Mammary epithelial cell (primary cell): ENCODE measurements at places on chromosomes 16 and 17.

DNA sequence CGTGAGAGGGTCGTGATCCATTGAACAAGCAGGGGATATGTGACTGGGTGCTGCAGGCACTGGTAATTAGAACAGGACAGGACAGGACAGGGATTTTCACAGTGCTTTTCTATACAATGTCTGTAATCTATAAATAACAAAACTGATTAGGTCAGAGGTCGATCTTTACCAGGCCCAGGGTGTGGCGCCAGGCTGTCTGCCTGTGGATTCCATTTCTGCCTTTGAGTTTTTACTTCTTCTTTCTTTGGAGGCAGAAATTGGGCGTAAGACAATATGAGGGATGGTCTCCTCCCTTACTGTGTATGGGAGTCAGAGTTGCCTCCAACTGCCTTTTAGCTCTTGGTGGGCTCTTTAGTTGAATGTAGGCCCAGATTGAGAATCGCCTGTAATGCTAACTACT, 1.5 kb upstream of the ZNF764 start:
- no peak for DNase-seq

DNA sequence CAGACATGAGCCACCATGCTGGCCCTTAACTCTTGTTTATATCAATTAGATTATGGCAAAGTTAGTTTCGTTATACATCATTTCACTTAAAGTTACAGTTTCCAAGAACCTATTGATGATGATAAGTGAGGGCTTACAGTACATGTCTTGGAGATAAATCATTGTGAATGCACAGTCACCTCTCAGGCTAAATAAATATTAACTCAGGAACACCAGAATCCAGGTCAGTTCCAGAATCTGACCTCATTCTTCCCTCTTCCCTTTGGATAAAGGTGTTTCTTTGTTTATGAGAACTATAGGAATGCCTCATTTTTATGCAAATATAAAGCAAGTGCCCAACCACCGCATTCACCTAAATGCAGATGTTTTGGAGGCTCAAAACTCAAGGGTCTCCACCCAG, 48.4 kb upstream of the CRYM start:
- DNase-seq: no peak

DNA sequence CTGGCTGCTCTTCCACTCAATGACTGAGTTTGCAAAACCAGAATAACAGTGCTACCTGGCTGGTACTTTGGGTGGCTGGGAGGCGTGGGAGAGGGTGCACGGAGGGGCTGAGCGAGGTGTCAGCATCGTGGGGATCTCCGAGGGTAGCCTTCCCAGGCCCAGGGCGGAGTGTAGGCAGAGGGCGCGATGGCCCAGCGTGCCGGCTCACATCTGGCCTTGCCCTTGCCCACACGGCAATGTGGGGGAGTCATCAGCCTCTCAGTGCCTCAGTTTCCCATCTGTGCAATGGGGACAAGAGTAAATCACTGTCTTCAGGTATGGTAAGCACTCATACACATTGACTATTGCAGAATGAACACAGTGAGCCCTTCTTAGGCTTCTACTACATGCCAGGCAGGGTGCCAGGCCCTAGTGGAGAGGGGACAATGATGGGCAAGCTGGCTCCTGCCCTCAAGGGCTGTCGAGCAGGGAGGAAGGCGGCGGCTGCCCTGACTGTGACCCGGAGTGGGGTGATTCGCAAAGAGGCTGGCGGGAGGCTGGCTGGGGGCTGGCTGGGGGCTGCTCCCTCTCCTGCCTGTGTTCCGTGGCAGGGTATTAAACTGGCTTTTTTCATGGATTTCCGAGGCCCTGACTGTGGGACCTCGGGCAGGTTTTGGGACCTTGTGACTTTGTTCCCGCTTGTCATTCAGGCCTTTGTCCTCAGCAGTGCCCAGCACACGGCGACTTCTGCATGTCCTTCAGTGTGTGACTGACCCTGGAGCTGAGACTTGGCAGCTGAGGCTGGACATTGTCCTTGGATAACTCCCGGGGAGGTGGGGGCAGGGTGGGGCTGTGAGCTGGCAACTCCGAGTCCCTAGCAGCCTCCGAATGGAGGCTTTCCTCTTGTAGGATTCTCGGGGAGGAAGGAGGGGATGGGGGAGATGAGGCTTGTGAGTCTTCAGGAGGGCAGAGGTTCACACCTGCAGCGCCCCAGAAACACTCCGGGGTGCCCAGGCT, 243.1 kb downstream of the SEC14L1 start:
- DNase-seq: peak; percentile 59

DNA sequence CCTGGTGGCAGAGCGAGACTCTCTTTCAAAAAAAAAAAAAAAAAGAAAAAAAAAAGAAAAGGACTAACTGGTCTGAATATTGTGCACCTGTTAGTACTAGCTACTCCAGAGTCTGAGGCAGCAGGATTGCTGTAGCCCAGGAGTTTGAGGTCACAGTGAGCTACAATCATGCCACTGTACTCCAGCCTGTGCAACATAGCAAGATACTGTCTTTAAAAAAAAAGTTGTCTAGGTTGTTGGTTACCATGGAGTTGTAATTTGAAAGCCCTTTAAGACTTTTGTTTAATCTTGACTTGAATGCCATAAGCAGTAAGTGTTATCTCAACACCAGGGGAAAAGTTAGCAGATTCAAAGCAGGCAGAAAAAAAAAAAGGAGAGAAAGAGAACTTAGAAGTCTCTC, 10.9 kb upstream of the C16orf54 start:
- no peak for DNase-seq

DNA sequence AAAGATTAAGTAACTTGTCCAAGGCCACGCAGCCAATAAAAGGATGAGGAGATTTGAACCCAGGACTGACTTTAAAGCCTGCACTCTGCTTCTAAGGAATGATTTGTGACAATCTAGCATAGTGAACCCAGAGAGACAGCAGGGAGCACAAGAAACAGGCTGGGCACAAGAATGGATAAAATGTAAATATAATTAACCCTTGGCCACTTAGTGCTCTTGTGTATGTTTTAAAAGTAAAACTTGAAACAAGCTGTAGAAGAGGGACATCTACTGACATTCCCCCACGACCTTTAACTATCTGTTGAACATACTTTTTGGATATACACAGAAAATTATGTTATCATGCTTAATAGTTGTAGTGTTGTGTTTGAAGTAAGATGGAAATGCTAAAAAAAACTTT, 141.9 kb upstream of the PMFBP1 start:
- DNase-seq: no peak

GRCh38 chr16:81830845-81831540, 51.9 kb downstream of the PLCG2 start:
- DNase-seq: no peak

- peak; percentile 38 for DNase-seq
Observed at GRCh38 chr16:35298460-35299243, 1839.2 kb downstream of the TP53TG3F start.

- peak; percentile 88 for DNase-seq
Observed at GRCh38 chr17:30970831-30971567, at the start of gene RNF135. Gene RNF135 (plus strand): TSS chr17:30971039. CDS start chr17:30971074, 35 bp downstream.

- DNase-seq: peak; percentile 45
Observed at GRCh38 chr16:63655846-63656245, 1466.0 kb downstream of the CDH11 start.

DNA sequence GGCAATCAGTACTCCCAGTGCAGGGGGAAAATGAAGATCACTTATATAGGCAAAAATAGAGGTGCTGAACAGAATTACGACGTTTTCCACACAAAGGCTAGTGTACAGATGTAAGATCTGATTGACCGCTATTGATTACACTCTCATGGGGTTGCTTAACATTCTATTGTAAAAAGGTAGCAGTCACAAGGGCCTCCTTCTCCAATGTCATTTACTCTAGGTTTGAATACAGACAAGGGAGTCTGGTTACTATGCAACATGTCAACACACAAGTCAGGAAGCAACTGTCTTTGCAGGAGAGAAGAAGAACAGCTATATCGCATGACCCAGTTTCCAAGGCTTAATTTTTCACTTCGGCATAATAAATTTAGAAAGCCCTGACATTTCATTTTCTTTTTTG, 7.9 kb downstream of the KRT37 start:
- no peak for DNase-seq

DNA sequence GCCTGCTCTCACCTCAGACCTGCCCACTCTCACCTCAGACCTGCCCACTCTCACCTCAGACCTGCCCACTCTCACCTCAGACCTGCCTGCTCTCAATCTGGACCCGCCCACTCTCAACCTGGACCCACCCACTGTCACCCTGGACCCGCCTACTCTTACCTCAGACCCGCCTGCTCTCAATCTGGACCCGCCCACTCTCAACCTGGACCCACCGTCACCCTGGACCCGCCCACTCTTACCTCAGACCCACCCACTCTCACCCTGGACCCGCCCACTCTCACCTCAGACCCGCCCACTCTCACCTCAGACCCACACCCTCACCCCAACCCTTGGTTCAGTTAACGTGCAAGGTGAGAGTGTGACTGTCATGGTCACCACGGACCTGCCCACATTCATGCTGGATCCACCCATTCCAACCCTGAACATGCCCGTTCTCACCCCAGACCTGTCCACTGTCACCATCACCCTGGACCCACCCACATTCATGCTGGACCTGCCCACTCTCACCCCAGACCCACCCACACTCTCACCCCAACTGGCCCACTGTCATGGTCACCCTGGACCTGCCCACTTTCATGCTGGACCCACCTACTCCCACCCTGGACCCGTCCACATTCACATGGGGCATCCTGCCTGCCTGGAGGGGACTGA, 31.2 kb upstream of the ENPP7 start:
- DNase-seq: no peak

DNA sequence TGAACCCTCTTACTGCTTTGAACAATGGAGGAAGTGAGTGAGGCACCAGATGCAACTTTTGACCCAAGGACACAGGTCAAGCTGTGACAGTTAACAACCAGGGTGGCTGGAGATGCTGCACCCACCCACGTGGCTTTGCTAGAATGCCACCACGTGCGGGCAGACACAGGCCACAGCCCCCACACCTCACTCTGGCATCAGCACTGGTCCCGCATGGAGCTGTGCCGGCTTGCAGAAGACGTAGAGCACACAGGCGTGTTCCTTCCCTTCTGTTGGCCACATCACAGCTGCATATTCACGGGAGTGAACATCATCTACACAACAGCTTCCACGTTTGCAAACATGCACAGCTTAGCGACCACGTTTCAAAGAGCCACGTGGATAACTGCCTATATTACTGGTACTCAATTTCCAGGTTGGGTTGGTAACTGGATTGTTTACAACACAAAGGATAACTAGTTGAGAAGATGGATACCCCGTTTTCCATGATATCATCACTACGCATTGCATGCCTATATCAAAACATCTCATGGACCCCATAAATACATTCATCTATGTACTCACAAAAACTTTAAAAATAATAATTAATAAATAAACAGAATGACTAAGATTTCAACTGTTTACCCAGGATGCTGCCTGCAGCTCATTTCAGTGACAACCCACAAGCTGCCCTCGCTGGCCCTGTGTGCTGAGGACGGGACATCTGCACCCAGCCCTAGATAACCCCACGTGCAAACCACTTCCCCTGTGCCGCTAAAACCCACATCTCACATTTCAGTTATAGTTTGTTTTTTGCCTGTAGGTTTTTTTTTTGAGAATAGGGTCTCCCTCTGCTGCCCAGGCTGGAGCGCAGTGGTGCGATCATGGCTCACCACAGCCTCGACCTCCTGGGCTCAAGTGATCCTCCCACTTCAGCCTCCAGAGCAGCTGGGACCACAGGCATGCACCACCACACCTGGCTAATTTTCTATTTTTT, 132.0 kb downstream of the ANKRD11 start:
- no peak for DNase-seq

- no peak for DNase-seq
Observed at GRCh38 chr16:9049241-9049640, 42.2 kb upstream of the HAPSTR1 start.

- no peak for DNase-seq
Observed at GRCh38 chr16:88809068-88809675, 2.6 kb downstream of the APRT start.

- no peak for DNase-seq
Observed at GRCh38 chr16:49337814-49338350, 35.7 kb upstream of the C16orf78 start.

GRCh38 chr17:44061446-44061845, 5.0 kb downstream of the LSM12 start:
- DNase-seq: no peak

DNA sequence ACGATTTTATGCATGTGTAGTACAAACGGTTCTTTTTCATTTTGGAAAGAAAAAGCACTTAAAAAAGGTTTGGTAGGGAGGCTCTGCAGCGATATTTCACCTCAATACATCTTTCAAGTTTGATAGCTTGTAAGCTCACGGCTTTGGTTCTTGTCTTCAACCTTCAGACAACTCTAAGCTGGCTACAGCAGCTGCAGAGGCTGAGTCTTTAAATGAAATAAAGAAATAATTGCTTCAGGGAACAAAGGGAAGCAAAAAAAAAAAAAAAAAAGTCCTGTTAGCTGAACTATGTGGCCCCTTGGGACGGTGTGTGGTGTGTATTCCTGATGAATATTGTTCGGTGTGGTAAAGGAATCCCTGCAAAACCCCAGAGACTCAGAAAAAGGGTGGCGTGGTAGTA, 265.1 kb downstream of the NTN1 start:
- DNase-seq: no peak

DNA sequence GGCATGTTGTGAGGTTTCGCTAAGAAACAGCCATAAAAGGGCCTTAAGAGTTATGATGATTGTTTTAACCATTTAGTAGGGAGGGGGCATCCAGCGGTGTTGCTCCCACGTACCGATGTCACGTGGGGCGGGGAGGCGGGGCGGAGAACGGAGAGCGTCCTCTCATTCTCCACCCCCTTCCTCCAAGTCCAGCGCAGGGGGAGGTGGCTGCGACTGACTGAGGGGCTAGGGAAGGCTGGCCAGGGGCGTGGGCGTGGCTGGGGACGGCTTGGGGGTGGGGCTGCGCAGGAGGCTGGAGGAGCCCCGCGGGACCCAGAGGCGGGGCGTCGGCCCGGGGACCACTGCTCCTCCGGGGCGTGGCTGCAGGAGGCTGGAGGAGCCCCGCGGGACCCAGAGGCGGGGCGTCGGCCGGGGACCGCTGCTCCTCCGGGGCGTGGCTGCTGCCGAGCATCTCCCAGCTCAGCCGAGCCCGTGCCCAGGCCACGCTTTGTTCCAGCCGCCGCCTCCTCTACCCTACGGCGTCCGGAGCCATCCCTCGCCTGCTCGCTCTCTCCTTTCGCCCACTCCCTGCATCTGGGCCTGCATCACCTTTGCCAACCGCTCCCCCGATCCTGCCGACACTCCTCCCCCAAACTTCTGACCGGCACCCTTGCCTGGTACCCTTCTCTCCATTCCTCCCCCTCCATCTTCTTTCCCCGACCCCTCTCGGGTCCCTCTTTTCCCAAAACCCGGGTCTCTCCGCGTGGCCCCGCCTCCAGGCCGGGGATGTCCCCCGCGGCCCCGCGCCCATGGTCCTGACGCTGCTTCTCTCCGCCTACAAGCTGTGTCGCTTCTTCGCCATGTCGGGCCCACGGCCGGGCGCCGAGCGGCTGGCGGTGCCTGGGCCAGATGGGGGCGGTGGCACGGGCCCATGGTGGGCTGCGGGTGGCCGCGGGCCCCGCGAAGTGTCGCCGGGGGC, at the start of gene SARM1:
Gene SARM1, plus strand, starts transcription at position 450 of the 958 bp plus-strand sequence. Its CDS starts 339 bp downstream, at position 789.
- DNase-seq: peak; percentile 27

GRCh38 chr17:28366605-28367004, 1.6 kb upstream of the SEBOX start:
- no peak for DNase-seq
